ENCODE measurements at places on chromosomes 1 and 21.
A peak's percentile ranks its signal among the peaks of the same experiment; 100 is the strongest.

DNA sequence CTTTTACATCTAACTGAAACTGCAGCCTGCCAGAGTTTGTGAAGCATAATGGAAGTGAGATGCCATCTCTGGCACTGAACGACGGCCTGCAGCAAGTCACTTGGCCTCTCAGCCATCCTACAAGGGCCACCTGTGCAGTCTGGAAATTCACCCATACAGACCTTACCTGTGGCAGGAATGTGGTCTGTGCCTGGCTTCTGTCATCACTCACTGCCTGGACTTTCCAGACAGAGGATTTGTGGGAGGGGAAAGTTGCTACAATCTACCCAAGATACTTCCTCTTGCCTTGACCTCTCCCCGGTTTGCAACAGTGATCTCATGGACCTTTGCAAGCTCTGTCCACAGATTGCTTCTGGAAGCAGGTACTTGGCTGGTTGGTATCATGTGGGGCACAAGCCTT lies 58.4 kb upstream of the ATP1B1 start:
- DNase-seq, result no peak

GRCh38 chr1:232987046-232987773 lies 36.8 kb downstream of the NTPCR start:
- DNase-seq, result no peak

DNA sequence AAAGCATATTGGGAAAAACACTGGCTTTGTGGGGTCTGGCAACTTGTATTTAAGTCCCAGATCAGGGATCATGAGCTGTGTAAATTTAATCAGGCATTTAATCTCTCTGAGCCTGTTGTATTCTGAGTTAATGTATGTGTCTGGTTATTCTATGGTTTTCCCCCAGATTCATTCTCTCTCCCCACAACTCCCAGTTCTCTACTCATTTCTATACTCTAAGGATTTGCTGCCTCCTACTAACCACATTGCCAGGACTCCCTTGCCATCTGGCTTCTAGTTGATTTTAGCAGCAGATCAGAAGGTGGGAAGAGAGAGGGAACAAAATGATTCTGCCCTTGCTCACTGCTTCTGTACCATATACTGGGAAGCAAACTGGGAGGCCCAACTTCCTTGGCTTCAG lies 31.4 kb upstream of the S1PR1 start:
- no peak for DNase-seq

DNA sequence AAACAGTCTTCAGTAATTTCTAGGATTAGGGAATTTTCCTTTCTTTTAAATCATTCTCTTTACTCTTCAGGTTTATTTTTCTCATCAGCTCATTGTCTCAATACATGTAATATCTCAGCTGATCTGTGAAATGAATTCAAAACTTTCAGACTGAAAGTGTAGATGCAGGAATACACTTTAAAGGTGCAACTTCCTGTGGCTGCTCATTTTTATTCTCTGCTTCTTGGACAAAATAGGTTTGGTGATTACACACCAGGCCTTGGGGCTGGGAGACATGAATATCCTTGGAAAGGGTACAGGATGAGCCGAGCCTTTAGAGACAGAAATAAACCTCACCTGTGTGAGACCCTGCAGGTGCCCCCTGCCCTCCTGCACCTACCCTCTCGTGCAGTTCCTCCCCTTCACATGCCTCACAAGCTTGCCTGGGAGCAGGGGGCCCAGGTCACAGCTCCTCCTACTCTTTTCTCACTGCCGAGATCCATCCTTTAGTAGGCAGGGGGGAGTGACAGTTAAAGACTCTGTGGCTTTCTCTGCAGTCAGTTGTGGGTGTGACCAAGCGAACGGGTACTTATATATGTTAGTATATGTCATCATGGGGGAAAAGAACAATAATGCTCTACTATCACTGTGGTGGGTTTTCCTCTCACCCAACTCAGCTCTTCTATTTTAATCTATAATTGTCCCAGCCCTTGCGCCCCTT lies 23.6 kb downstream of the XCL2 start:
- no peak for DNase-seq

GRCh38 chr1:21669258-21670058 lies at the start of gene RAP1GAP:
RAP1GAP (minus strand) TSS chr1:21669357; CDS start chr1:21620032, 49,325 bp downstream.
- DNase-seq, result peak; percentile 54

DNA sequence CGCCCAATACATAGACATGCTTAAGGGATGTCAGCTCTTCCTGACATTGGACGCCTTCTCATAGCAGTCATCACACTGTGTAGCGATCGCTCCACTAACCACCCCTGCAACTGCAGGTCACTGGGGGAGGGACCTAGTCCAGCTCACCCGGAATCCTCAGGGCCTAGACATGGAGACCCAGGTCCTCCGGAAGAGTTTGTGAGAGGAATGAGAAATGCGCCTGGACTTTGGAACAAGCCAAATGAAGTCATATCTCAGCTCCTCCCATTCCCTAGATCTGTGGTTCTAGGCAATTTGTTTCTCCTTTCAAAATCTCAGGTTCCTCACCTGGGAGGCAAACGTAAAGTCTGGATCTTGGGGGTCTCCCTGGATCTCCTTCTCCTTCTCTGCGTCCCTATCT lies 253.3 kb downstream of the KAZN start:
- no peak for DNase-seq

DNA sequence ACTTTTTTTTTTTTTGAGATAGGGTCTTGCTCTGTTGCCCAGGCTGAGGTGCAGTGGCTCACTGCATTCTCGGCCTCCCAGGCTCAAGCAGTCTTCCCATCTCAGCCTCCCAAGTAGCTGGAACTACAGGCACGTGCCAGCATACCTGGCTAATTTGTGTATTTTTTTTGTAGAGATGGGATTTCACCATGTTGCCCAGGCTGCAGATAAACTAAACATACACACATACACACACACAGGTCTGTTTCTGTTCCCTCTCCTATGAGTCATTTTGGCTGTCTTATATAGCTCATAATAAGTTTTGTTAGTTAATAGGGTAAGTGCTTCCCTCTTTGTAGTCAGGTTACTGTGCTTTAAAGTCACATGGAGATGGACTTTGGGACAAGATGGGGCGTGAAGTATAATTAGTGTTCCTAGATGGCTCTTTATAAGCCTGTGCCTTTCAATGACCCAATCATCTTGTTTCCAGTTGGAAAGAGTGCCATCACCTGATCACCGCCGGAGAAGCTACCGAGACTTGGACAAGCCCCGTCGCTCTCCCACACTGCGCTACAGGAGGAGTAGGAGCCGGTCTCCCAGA lies 9.1 kb downstream of the PRPF38A start:
- no peak for DNase-seq

DNA sequence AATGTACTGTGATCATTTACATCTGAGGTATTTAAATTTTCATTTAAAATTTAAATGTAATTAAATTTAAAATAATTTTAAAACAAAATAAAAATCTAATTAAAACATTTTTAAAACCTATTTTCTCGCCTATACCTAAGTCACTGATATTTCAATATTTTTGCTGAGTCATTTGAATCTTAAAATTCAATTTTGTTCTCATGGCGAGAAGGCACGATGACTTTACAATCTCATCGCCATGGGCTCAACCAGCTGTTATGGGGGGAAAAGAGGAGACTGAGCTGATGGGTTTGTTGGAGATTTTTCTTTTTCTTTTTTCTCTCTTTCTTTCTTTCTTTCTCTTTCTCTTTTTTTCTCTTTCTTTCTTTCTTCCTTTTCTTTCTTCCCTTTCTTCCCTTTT lies 89.3 kb downstream of the PRDM16 start:
- DNase-seq, result no peak

- DNase-seq, result peak; percentile 47
Observed at GRCh38 chr1:25820247-25821111, 725 bp downstream of the MTFR1L start.

- DNase-seq, result no peak
Observed at GRCh38 chr1:213669964-213670691, 317.6 kb upstream of the PROX1 start.

GRCh38 chr1:88228114-88228513 lies 456.0 kb upstream of the PKN2 start:
- no peak for DNase-seq

DNA sequence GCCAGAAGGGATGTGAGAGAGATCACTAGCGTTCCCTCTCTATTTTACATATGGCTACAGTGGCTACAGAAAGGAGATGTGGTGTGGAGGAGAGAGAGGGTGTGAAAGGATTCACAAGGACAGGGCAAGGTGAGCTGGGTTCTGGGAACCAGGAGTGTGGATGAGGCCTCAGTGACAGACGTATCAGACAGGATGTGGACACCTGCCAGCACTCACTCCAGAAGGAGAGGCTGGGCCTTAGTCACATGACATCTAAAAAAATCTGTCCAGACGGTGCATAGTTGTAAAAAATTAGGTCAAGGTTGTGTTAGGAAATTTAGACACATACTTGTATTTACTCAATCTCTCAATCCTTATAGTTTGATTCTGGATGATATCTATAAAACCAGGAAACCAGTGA lies 10.6 kb downstream of the TRIM67 start:
- DNase-seq, result no peak

DNA sequence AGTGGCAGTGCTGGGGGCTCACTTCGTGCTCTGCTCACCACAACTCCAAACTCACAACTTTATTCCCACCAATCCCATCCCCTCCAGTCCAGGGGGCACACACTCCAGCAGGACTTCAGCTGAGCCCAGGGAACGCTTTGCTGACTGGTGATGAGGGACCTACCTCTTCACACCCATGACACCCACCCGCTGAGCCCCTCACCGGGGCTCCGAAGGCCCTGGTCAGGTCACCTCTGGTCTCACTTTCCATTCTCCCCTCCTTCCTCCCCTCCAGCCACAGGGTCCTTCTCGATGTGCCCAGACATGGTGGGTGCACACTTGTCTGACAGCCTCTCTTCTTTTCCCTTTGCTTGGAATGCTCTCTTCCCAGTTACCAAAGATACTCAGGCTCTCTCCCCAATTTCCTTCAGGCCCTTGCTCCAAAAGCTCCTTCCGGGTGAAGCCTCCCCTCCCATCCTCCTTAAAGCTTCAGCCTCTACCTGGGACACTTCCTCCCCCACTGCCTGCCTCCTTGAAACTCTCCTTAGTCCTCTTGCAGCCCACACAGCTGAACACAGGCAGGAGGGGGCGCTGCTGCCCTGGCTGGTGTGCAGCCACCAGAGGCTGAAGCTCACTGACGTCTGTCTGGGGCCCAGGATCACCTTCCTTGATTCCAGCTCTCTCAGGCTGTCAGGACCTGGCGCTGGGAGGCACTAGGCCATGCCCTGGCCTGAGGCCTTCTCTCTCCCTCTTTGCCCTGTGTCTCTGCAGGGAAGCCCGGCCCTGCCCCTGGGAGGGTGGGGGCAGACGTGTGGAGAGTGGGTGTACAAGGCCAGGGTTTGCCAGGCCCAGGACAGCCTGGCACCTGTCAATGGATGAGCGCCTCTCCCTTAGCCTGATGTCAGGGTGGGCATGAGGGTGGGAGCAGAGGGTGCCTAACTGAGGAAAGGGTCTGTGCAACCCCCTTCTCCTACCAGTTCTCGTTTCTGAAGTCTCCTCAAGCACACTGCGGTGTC lies 1.6 kb downstream of the KCNE1 start:
- DNase-seq, result peak; percentile 26

GRCh38 chr1:189816558-189816957 lies 661.1 kb downstream of the BRINP3 start:
- no peak for DNase-seq

DNA sequence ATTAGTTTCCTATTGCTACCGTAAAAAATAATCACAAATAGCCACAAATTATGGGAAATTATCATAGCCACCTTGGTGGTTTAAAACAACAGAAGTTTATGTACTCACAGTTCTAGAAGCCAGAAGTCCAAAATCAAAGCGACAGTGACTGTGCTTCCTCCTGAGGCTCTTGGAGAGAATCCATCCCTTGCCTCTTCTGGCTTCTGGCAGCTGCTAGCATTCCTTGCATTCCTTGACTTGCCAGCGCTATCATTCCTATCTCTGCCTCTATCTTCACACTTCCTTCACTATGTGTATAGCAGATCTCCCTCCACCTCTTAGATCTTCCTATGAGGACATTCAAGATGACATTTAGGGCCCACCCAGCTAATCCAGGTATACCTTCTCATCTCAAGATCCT lies 180.1 kb upstream of the USP25 start:
- no peak for DNase-seq

GRCh38 chr1:19010995-19011844 lies 54.7 kb upstream of the IFFO2 start:
- no peak for DNase-seq

GRCh38 chr1:209412036-209412435 lies 171.5 kb upstream of the CAMK1G start:
- DNase-seq, result no peak

- no peak for DNase-seq
Observed at GRCh38 chr1:230869500-230869899, 1.2 kb upstream of the C1orf198 start.

- no peak for DNase-seq
Observed at GRCh38 chr21:45901061-45901690, 80.4 kb upstream of the COL6A1 start.

DNA sequence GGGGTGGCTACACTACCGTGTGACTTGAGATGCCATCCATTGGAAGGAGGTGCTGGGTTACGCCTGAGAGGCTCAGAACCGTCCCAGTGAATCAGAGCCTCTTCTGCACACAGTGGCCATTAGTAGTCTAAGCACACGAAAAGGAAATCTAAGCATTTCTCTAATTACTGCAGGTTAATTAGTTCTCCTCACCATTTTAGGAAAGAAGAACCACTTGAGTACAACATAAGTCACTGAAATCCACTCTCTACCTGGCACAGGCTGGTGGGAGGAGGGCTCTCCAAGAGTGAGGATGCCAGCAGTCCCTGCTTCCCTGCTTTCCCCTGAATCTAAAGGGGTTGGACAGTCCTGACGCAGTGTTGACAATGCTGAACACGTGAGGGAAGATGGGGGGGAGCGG lies 606.3 kb downstream of the NPHP4 start:
- DNase-seq, result no peak

DNA sequence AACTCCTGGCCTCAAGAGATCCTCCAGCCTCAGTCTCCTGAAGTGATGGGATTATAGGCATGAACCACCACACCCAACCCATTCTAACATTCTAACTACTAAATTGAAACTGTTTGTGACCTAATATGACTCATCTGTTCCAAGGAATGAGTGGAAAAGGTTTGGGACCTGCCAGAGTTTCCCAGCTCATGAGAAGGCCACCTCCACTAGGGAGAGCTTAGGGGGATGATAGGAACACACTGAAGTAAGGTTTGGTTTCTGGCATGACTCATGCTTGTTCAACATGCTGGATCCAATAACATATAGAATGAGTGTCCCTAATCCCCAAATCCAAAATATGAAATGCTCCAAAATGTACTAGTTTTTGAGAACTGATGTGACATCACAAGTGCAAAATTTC lies 18.9 kb upstream of the SCAF4 start:
- DNase-seq, result no peak

GRCh38 chr1:66357478-66358197 lies 176.3 kb upstream of the SGIP1 start:
- DNase-seq, result no peak

DNA sequence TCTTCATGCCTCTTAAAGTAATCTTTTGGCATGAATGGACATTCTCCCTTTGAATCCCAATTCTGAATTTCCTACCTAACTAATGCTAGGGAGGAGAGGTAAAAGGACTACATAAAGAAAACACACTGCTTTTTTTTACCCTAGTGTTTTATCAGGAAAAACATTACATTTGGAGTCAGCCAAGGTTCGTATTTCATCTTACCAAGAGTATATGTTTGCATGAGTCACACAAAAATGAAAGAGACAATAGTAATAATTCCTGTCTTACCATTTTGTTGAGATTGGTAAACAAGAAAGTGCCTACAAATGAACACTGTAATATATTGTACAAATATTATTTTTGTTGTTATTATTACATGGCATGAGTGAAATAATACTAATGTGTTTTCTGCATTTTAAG lies 112.9 kb upstream of the WARS2 start:
- DNase-seq, result no peak
